ENCODE measurements at places on chromosomes 13 and 19.

- no peak for DNase-seq
Observed at GRCh38 chr13:110448230-110448629, 113.3 kb downstream of the RAB20 start.

GRCh38 chr13:31982124-31982523, 49.5 kb upstream of the FRY start:
- DNase-seq = no peak

DNA sequence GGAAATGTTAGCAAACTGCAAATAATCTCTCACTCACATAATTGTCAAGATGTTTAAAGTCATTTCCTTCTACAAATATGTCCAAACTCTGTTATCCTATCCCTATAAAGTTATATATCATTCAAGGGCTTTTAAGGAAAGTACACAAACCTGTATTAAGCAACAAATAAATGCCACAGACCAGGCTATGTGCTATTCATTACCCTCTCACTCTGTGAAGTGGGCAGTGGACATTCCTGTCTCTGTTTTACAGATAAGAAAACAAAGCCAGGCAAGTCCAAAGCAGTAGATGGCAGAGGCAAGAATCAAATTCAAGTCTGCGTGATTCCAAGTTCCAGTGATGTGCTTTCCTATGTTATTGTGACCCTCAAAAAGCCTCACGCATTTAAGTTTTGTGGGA, 140.6 kb downstream of the LHFPL6 start:
- DNase-seq = no peak

- DNase-seq = peak; percentile 26
Observed at GRCh38 chr13:38350114-38350617, 515 bp downstream of the UFM1 start.

- DNase-seq = peak; percentile 92
Observed at GRCh38 chr19:10085641-10086590, at the start of gene SHFL. Gene SHFL (plus strand): TSS chr19:10086317. CDS start chr19:10086428, 111 bp downstream.
